ENCODE measurements at places on chromosomes 6 and 20.

- DNase-seq = no peak
Measured at GRCh38 chr20:24461848-24462247, 7.6 kb upstream of the SYNDIG1 start.

GRCh38 chr20:57509665-57510237 is 15.2 kb downstream of the CTCFL start:
- no peak for DNase-seq

GRCh38 chr20:50363479-50363878 is 146.7 kb upstream of the PTPN1 start:
- no peak for DNase-seq

DNA sequence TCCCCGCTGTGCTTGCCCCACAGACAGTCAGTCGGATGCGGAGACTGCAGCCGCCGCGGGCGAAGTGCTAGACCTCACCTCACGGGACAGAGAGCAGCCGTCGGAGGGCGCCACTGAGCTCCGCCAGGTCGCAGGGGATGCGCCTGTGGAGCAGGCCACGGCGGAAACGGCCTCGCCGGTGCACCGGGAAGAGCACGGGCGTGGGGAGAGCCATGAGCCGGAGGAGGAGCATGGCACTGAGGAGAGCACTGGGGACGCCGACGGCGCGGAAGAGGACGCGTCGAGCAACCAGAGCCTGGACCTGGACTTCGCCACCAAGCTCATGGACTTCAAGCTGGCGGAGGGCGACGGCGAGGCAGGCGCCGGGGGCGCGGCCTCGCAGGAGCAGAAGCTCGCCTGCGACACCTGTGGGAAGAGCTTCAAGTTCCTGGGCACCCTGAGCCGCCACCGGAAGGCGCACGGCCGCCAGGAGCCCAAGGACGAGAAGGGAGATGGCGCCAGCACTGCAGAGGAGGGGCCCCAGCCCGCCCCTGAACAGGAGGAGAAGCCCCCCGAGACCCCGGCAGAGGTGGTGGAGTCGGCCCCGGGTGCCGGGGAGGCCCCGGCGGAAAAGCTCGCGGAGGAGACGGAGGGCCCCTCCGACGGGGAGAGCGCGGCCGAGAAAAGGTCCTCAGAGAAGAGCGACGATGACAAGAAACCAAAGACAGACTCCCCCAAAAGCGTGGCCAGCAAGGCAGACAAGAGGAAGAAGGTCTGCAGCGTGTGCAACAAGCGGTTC is 66.4 kb downstream of the SSR1 start:
- no peak for DNase-seq

- DNase-seq = no peak
Measured at GRCh38 chr6:41470029-41470330, 76.2 kb upstream of the FOXP4 start.
